ENCODE measurements at places on chromosomes 4 and X.

- no peak for DNase-seq
Observed at GRCh38 chr4:154526151-154526550, 24.0 kb downstream of the PLRG1 start.

DNA sequence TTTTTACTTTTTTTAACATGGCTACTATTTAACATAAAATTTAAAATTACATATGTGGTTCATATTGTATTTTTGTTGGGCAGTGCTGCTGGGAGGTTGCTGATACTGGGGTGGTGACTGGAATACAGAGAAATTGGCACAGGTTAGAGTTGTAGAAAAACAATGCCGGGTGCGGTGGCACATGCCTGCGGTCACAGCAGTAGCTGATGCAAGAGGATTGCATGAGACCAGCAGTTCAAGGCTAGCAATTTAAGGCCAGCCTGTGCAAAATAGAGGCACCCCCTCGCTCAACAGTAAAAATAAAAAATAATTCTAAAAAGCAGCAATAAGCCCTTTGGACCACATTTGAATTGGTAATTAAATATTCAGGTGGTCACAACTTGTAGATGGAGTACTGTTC is 11.8 kb upstream of the CPE start:
- no peak for DNase-seq

GRCh38 chr4:36348403-36348938 is 67.1 kb downstream of the DTHD1 start:
- no peak for DNase-seq

DNA sequence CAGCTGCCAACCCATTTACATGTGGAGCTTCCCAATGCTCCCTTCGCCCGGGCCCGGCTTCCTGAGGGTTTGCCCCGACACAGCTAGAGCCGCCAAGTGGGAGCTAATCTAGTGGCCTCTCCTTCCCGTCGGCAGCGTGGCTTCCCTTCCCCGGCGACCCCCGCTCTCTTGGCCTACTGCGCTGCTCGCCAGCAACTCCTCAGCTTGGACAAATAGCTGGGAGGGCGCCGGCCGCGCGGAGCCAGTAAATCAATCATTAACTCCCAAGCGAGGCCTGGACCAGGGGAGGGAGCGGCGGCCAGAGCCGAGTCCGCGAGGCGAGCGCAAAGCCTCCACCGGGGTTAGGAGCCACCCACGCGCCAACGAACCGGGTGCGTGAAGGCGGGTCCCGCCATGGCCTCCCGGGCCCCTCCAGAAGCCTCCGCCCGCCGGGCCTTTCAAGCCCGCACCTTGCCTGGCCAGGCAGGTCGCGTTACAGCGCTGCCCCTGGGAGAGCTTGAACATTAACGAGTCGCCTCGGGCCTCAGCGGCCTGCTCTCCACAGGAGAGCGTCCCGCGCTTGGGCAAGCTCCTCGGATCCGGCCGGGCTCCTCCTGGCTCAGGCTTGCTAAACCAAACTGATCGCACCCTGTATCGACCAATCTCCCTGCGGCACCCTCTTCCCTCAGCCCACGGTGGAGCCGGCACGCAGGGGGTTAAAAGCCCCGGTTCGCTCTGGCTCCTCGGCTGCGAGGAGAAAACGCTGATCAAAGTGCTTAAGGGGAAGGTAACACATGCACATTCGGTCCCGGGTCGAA is 10.6 kb upstream of the BCOR start:
- no peak for DNase-seq

GRCh38 chr4:7778510-7779431 is 160.9 kb downstream of the AFAP1 start:
- DNase-seq: no peak

DNA sequence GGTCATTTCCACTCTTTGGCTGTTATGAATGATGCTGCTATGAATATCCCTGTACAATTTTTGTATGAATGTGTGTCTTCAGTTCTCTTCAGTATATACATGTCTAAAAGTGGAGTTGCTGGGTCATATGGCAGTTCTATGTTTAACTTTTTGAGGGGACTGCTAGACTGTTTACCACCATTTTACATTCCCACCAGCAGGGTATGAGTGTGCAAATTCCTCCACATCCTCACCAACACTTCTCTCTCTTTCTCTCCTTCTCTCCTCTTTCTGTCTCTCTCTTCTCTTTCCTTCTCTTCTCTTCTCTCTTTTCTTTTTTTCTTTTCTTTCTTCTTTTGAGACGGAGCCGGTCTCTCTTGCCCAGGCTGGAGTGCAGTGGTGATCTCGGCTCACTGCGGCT is 7.8 kb downstream of the WWC2 start:
- DNase-seq: no peak

- no peak for DNase-seq
Observed at GRCh38 chr4:36288731-36289426, 7.5 kb downstream of the DTHD1 start.

DNA sequence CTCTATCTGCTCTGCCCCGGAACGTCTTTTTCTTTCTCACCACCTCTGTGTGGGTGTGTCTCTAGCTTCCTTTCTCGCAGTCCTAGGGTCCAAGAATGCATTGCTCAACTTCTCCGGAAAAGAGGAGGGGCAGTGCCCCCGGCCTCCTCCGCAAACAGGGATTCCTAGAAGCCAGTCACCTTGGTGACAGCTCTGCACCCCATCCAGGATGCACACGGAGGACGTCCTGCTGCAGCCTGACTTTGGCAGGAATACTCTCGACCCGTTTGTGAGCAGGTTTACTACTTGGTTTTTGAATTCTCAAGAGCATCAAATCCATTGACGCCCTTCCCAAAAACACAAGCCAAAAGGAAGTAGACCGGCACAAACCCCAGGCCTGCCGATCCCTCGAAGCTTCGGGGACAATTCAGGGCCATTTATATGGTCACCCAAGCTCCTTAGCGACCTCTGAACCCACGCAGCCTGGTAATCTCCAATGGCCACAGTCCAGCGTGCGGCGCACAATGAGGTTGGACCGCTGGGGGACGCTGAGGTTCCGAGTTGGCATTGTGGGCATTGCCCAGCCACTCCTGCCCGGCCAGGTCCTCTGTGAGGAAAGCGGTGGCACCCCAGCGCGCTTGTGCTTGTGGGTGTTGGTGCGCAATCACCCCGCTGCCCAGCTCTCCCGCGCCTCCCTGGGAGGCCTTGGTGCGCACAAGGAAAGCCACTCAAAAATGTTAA is 9.8 kb downstream of the NKX3-2 start:
- DNase-seq: no peak

GRCh38 chr4:112036886-112037285 is 108.4 kb upstream of the FAM241A start:
- no peak for DNase-seq

- DNase-seq: no peak
Observed at GRCh38 chrX:45208121-45208856, 7.6 kb upstream of the DIPK2B start.

GRCh38 chr4:138097912-138098600 is 144.1 kb downstream of the SLC7A11 start:
- no peak for DNase-seq

GRCh38 chr4:155403886-155404285 is 27.1 kb upstream of the MAP9 start:
- DNase-seq: no peak

DNA sequence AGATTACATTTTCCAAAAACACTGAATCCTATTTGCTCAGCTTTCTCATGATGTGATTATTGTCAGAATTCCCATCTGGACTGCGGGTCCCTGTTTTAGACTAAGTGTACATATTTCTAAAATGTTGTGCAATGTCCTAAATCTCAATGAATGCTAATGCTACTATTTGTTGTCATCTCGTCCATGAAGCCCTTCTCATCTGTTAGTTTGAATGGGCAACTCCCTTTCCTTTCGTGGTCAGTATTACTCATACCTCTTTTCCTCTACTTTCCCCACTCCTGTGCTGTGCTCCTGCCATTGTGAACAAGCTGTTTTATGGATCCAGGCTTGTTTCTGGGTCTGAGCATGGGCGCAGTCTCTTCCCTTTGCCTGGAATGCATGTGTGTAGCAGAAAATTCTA is 91.0 kb downstream of the MID1 start:
- DNase-seq: no peak

DNA sequence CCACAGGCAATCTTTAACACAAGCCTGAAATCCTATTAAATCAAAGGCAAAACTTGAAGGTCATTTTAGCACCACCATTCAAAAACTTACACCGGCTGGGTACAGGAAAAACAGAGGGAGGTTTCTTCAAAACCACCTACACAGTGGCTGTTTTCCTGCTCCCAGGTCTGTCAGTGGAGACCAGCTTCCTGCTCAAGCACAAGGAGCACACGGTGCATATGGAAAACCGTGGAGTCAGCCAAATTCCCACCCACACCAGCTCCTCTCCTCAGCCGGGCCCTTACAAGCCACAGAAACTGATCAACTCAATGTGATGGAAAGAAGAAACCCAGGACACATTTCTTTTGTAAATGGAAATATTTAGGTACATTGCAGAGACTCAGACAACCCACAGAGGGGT is 14.3 kb upstream of the FAM241A start:
- no peak for DNase-seq

DNA sequence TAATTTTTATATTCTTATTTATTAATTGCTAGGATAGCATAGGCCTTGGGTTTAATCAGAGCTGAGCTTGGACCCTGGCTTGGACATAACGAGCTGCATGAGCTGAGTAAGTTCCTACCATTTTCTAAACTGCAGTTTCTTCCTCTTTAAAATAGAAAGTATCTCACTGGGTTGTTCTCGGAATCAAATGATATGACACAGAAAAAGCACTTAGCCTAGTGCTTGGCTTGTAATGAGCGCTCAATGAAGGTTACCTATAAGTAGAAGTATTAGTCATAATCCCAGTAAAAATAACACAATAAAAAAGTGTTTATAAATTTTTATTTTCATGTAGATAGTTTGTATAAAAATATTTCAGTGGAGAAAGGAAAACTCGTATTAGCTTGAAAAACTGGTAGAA is 113.3 kb upstream of the PDLIM3 start:
- no peak for DNase-seq

DNA sequence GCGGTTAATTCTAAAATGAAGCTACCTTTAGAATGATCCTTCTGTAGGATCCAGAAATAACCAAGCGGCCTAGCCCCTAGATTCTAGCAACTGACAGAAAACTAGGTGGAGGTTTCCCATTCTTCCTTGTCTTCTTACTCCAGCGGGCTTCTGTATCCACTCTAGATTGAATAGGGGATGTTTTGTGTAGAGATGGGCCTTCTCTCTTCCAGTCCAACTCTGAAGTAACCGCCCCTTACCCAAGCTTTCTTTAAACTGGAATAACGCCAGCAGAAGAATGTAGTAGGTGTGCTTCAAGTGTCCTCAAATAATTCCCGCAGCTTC is 386 bp upstream of the TMEM184C start:
- no peak for DNase-seq

DNA sequence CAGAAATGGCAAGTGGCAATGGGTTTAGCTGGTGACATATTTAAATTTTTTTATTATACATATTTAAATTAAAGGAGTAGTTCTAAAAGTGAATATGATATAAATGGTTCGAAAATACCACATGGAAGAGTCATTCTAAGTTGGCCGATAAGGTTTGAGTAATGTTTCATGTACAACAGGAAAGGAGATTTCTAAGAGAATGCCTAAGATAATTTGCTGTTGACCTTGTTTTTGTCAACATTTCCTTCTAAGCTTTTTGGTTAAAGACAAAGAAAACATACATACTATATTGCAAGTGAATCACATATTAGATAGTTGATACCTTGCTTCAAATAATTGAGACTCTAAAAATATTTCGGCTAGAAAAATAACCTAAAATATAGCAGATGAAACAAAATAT is 526.6 kb upstream of the SLIT2 start:
- DNase-seq: no peak

DNA sequence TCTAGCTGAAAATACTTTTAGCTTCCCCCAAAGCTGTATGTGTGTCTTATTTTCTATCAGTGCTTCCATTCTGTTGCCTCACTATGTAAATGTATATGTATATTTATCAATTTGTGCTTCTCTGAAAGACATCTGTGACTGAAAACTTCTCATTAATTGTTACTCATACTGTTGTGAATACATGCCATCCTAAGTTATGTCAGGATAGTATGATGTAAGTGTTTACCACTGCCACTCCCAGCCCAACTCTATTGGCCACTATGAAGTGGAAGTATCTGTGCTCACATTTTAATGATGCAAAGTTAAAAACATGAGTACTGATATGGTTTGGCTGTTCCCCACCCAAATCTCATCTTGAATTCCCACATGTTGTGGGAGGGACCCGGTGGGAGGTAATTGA is 24.4 kb downstream of the GATB start:
- no peak for DNase-seq

GRCh38 chr4:67531379-67531962 is 13.8 kb downstream of the CENPC start:
- no peak for DNase-seq

- DNase-seq: no peak
Observed at GRCh38 chr4:153757407-153757806, 2.4 kb downstream of the RNF175 start.

DNA sequence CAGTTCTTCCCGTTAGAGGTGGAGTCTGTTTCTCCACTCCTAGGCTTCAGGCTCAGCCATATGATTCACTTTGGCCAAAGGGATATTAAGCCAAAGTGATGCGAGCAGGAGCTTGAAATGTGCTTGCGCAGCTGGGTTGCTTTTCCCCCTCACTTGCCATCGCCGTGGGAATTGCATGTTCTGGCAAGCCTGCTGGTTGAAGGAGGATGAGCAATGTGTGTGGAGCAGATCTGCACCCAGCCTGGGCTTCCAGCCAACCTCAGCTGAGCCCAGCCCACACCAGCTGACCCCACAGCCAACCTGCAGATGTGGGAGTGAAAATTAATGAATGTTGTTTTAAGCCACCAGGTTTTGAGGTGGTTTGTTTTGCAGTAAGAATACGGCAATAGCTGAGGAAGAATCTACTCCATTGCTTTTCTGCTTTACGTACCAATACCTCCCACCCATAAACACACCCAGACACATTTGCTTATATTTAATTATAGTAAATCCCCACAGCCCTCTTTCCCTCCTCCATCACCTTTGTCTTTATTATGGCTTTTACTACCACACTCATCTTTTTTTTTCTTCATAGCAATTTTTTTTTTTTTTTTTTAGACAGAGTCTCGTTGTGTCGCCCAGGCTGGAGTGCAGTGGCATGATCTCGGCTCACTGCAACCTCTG is 132.8 kb upstream of the FUNDC1 start:
- DNase-seq: no peak

- DNase-seq: no peak
Observed at GRCh38 chr4:26787461-26788340, 72.9 kb upstream of the STIM2 start.

- no peak for DNase-seq
Observed at GRCh38 chr4:142091085-142091513, 454.7 kb downstream of the IL15 start.

DNA sequence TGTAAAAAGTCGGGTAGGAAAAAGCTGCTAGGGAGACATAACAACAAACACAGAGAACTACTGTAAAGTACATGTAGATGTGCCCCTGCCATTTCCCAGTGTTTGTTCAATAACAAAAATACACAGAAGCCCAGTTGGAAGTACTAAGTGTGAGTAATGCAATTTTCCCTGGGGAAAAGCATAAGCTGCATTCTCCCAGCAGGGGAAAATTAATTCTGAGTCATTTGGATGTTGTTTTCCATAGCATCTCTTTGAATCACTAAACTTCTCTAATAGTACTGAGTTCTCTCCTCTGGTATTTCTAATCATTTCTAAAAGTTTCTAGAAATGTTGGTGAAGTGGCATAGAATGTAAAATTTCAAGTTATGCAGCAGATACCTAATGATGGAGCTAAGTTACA is 1114.9 kb downstream of the C4orf33 start:
- DNase-seq: no peak

- DNase-seq: no peak
Observed at GRCh38 chr4:107977966-107978705, 11.6 kb upstream of the HADH start.

All from activated CD8-positive, alpha-beta memory T cell treated with anti-CD3 and anti-CD28 coated beads for 4 hours (primary cell).